Activated T-cell treated with anti-CD3 and anti-CD28 coated beads for 4 hours (primary cell): ENCODE measurements at places on chromosomes 1 and 21.

- no peak for DNase-seq
These were observed 70.4 kb downstream of the PRPF38A start for GRCh38 chr1:52474807-52475206.

- no peak for DNase-seq
These were observed at the start of gene SH2D1B for GRCh38 chr1:162412002-162412401. SH2D1B (minus strand) TSS chr1:162412136; CDS start chr1:162412016, 120 bp downstream.

- no peak for DNase-seq
These were observed 4.4 kb downstream of the TGFB2 start for GRCh38 chr1:218349348-218350034.

DNA sequence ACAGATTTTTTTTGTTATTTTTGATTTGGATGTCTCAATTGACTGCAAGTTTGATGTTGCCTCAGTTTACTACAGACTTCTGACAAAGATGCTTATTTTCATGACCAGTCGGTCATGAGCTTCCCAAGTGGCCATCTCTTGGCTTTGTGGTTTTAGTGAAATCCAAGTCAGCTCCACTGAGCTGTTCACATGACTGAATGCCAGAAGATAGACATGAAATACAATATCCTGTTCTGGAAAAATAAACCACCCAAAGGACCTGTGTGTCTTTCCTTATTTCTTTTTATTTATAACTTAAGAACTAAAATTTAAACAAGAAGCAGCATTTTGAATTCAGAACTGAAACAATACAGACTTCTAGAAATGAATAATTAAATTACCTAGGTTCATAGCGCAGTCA, 89.3 kb downstream of the HMCN1 start:
- no peak for DNase-seq

DNA sequence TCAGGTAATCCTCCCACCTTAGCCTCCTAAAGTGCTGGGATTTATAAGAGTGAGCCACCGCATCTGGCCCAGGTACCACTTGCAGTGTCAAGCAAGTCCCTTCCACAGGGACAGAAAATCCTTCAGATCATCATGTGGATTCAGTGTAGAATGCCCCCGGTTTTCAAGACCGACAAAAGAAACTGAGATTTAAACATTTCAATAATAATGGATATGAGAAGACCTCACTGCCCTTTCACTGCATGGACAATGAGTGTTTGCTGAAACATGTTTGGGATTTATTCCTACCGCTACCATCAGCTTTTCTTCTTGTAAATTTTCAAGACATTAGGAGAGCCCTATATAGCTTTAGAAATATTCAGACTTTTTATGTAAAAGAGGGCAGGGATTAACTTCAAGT, 41.5 kb downstream of the HTR6 start:
- no peak for DNase-seq

GRCh38 chr1:75127916-75128717, 6.1 kb upstream of the LHX8 start:
- no peak for DNase-seq

DNA sequence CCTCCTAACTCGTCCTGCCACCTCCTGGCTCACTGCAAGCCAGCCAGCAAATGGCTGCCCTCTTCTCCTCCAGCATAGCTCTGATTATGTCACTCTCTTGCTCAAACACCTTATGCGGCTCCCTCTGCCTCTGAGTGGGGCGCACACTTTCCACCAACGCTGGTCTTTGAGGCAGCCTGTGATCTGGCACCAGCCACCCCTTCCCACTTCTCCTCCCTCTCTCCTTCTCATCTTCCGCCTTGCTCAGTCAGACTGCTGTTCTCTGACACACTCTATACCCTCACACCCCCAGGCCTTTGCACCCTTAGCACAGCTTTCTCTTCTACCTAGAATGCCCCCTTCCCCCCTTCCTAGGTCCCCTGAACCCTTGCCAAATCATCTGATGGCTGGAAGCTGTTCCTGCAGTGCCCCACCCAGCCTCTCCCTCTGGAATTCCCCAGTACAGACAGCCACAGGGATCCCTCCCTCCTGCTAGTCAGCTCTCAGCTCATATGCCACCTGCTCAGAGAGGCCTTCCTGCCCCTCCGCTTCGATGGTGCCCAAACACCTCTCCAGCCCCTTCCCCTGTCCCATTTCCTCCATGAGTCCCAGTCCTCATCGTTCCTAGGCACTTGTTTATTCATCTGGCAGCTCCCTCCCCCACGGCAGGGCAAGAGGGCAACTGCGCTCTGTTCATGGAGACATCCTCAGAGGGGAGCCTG, 21.7 kb upstream of the PEF1 start:
- DNase-seq = no peak

GRCh38 chr1:205232127-205232820, 4.5 kb downstream of the TMCC2 start:
- no peak for DNase-seq

GRCh38 chr1:161725908-161726472, 4.6 kb downstream of the FCRLB start:
- peak; percentile 14 for DNase-seq

GRCh38 chr1:218646288-218646687, 301.2 kb downstream of the TGFB2 start:
- DNase-seq = no peak

DNA sequence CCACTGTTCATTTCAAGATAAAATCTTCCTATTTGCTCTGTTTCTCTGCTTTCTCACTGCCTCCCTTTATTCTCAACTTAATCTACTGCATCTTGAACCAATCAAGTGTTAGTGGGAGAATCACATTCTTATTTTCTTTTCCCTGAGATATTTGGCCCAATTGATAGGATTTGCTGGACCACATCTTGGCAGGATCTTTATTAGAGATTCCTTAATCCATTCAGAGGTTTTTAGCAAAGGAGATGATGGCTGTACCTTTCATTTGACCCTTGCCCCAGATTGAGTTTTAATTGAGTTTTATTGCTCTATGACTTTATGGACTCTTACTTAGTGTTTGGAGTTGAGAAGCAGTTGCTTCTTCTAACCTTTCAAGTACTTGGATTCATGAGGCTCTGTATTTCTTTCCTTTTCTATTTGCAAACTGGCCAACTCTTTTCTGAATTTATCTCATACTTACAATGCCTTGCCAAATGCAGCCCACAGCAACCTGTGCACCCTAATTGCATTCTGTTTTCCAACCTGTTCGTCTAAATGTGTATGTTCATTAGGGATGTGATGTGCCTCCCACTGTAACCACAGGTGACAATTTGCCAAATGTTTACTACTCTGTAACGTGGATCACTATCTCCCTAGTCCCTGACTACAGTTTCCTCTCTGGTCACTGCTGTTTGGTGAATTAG, 274.8 kb upstream of the KAZN start:
- no peak for DNase-seq

GRCh38 chr1:119743776-119744597, 24.7 kb downstream of the HMGCS2 start:
- peak; percentile 33 for DNase-seq

DNA sequence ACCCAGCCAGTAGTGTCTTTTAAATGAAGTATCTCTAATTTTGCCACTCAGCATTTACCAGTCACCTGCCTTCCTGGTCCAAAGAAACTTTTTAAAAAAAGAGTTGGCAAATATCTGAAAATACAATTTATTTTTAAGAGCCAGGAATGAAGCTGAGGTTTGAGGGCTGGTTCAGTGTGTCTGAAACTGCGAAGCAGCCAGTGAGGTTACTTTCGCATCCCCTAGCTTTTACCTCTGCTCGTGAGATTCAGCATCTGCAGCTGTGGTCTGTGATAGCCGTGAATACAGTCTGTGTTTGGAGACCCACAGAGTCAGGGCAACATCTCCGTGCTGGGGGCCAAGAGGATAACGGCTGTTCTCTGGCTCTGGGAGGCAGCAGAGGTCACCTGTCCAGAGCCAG, 21.3 kb upstream of the KCNAB2 start:
- DNase-seq = no peak

DNA sequence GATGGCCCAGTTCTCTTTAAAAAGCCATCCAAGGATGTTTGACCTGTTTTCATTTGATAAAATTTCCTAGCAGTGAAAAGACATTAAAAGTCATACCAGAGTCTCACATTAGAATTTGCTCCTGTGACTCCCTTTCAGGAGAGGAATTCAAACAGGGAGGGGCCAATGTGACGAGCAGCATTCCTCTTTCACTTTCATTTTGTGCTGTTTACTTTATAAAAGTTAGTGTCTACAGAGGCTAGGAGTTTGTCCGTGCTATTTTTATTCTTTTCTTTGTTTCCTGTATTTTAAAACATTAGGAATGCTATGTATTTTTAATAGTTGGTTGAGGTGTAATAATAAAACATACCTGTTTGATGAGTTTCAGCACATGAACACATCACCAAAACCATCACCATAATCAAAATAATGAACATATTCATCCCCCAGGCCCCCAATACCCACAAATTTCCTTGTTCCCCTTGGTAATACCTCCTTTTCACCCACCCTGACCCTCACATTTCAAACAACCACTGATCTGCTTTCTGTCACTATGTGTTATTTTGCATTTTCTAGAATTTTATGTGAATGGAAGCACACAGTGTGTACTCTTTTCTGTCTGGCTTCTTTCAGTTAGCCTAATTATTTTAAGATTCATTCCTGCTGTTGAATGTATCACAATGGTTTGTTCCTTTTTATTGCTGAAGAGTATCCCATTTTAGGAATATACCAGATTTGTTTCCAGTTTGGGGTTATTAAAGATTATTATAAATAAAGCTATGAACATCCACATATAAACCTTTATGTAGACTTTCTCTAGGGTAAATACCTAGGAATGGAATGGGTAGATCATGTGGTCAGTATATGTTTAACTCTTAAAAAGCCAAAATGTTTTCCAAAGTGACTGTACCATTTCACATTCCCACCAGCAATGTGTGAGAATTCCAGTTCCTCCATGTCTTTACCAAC, 129.5 kb downstream of the TENT5C start:
- DNase-seq = peak; percentile 26

DNA sequence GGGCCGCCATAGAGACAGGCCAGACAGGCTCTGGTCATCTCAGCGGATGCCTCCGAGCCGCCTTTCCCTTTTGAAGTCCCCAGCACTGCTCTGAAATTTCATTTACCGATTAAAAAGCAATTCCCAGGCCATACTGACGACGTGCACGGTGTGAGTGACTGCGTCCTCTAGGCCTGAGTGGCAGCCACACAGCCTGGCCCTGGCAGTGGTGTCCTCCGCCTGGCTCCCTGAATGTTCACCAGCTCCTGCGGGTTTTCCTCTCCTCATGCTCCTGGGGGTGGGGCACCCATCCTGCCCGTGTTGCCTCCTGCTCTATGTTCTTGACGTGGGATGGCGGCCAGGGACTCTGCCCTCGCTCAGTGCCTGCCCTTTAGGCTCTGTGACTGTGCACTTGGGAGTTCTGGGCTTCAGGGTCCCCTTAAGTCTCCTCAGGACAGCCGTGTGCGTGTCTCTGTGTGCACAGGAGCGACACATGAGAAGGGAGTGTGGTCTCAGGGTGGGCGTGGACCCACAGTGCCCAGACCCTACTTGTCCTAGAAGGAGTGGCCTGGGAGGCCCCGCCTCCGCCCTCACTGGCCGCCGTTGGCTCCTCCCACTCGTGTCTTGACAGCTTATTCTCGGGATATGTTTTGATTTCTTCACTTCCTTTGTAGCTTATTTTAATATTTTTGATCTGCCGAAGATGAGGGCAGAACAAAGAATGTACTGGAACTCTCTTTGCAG, 3.6 kb downstream of the SKI start:
- DNase-seq = no peak

GRCh38 chr1:44035726-44036408, 4.6 kb upstream of the SLC6A9 start:
- no peak for DNase-seq

- DNase-seq = no peak
These were observed 54.3 kb upstream of the C1orf198 start for GRCh38 chr1:230922620-230923019.

DNA sequence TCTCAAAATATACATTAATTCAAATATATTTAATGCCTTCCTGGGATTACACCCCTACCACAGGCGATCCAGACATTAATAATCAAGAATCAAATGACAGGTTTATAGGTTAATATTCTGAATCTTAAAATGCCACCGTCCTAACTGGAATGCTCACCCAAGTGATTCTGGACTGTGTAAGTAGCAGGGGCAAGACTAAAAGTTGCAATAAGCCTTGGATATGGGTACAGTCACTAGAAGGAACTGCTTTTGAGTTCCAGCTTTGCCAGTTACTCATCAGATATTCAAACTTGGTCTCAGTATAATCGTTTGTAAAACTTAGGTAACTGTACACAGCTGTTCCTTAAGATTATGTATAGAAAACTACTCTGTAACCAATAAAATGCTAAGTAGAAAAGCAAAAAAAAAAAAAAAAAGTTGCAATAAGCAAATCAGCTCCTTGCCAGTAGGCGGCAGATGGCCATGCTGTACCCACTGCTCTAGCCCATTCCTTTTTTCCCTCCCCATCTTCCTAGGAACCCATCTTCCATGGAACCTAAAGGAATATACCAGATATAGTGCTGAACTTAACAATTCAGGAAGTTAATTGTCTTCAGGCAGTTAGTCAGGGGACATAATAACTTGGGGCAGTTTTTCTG, 10.5 kb downstream of the RO60 start:
- DNase-seq = no peak

- DNase-seq = no peak
These were observed 76.0 kb upstream of the ATF3 start for GRCh38 chr1:212532469-212533147.

- DNase-seq = no peak
These were observed 13.3 kb downstream of the H6PD start for GRCh38 chr1:9247894-9248293.

DNA sequence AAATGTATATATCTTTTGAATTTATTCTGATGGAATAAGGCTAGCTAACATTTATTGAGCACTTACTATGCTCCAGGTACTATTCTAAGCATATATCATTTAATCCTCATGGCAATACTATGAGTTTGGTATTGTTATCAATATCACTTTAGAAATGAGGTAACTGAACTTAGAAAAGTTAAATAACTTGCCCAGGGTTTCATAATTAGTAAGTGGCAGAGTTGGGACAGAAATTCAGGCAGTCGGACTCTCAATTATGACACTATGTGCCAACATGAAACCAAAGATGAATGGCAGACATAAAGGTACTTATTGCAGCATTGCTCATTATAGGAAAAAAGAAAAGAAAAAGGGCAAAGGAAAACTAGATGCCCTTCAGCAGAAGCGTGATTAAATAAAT, 48.2 kb downstream of the RAB3GAP2 start:
- no peak for DNase-seq

DNA sequence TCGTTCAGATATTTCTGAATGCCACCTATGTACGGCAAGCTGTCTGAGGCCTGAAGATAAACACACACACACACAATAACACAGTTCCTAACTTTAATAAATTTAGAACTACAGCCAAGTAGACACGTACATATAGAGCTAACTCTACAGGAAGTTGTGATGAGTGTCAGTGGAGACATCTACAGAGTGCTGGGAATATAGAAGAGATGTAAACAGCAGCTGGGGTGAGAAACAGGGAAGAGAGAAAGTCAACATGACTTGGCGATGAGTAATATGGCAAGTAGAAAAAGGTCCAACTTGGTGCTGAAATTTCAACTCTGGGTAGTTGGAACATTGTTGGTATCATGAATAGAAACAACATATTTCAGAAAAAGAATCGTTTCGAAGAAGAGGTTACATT, 206.5 kb downstream of the ZP4 start:
- no peak for DNase-seq

- no peak for DNase-seq
These were observed at the start of gene ADAMTS1 for GRCh38 chr21:26845066-26845758. ADAMTS1 (minus strand) TSS chr21:26845409; CDS start chr21:26844954, 455 bp downstream.
